ENCODE measurements at places on chromosomes 6 and 20.

DNA sequence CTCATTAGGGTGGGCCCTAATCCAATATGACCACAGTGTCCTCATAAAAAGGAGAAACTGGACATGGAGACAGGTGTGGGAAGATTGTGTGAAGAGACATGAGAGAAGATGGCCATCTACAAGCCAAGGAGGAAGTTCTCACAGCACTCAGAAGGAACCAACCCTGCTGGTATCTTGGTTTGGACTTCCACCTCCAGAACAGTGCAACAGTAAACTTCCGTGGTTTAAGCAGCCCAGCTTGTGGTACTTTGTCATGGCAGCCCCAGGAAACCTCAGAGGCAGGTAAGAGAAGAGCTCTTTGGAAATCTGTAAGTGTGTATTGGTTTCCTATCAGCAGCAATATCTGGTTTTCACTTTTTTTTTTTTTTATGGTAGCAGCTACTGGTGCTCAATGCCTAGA, 16.5 kb upstream of the CNKSR3 start:
- DNase-seq = no peak

DNA sequence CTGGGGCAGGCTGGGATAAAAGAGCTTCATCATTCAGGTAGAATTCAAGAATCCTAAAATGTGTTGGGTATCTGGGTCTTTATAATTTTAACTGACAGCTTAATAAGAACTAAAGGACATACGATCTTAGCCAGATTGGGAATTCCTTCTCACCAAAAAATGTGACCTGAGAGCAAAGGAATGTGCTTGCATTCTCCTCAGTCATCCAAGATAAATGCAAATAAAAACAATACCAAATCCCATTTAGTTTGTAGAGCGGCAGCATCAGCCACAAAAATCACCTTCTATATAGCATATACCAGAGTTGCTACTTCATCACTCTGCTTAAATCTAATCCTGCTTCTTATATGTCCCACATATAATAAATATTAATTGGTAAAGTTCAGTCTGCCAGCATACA, 16.9 kb downstream of the USP49 start:
- DNase-seq = no peak

GRCh38 chr6:81172056-81172740, 580.3 kb downstream of the TENT5A start:
- DNase-seq = no peak

- no peak for DNase-seq
These were observed 767.8 kb downstream of the TFAP2A start for GRCh38 chr6:9647071-9647445.

DNA sequence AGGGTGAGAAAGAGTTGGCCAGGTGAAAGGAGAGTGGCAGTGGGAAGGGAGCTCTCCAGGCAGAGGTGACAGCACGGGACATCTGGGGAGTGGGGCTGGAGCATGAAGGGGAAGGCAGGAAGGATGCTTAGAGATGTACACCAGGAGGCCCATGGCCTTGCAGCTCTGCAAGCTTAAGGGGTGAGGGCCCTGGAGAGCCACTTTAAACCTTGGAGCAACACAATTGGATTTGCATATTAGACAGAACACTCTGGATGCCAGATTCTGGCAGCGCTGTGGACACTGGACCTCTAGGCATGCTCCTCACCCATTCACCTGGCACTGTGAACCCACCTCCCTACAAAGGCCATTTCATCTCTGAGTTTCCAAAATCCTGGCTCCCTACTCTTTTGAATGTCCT, 3.7 kb upstream of the CD40 start:
- no peak for DNase-seq

GRCh38 chr6:97630604-97631003, 347.6 kb upstream of the MMS22L start:
- no peak for DNase-seq

DNA sequence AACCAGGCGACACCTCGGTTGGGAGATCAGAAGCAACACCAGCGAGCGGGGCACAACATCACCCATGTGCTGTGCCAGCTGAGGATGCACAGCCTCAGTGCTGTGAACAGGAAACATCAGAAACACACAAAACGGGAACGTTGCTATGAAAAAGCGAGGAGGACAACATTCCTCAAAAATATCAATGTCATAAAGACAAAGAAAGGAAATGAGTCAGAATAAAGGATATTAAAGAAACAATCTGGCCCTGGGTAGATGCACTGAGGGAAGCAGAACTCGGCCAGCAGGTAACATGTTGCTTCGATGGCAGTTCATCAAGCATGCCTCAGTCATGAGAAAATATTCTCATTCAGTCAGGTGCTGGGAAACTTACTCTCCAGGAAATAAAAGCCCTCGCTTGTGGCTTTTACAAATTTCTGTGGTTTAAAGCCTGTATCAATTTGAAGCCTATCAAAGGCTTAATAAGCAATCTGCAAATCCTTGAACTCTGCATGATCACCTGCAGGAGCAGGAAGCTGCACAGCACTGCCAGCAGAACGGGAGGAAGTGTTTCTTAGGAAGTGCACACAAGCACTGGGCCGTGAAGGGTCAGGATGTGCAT, 77.5 kb downstream of the GINS1 start:
- DNase-seq = no peak

GRCh38 chr20:17524560-17524959, 6.6 kb downstream of the BFSP1 start:
- no peak for DNase-seq

DNA sequence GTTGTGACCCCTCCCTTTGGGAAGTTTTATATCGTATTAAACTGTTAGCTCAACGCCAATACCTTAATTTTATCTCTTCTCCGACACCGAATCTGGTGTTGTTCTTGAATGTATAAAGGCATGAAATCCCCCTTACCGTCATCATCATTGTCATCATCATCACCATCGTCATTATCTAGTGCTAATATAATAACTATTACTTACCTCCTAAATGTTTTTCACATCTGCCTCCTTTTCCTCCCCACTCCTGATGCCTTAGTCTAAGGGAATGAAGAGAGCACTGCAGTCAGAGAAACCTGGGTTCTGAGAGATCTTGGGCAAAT, 677 bp upstream of the ZBTB24 start:
- DNase-seq = no peak

- DNase-seq = no peak
These were observed 42.8 kb downstream of the SLC35B3 start for GRCh38 chr6:8392569-8392968.

- no peak for DNase-seq
These were observed 22.5 kb upstream of the PTGIS start for GRCh38 chr20:49590163-49591017.

DNA sequence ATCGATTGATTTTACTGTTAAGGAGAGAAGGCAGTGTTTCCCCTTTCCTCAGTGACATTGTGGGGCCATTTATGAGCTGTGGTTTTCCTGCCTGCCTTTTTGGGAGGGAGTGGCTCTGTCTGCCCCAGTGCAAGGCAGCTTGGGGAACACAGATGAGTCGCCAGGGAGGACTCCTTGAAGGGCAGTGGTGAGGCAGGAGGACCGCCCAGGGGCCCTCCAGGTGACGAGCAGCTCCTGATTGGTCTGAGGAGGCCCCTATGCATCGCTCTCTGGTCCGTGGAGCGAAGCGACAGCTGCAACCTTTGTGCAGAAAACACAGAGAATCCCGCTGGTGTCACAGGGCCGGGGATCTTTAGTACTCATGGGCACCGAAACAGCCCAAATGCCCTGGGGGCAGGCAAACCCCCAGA, 100.3 kb downstream of the TMEM242 start:
- DNase-seq = no peak

DNA sequence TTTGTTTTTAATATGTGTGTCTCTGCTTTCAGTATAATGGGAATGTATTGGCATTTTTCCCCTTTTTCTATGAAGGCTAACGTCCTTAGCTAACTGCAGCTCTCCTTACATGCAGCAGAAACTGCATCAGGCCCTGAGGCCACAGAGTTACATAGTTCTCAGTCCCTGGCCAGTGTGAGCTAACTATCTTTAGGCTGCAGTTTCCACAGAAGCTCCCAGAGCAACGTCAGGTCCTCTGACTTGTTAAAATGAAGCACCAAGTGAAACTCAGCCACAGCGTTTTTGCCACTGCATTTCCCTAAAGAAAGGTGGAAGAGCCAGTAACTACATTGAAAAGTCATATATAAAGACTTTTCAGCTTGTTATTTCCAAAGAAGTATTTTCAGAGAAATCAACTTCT, 244.7 kb downstream of the CBLN4 start:
- DNase-seq = no peak

DNA sequence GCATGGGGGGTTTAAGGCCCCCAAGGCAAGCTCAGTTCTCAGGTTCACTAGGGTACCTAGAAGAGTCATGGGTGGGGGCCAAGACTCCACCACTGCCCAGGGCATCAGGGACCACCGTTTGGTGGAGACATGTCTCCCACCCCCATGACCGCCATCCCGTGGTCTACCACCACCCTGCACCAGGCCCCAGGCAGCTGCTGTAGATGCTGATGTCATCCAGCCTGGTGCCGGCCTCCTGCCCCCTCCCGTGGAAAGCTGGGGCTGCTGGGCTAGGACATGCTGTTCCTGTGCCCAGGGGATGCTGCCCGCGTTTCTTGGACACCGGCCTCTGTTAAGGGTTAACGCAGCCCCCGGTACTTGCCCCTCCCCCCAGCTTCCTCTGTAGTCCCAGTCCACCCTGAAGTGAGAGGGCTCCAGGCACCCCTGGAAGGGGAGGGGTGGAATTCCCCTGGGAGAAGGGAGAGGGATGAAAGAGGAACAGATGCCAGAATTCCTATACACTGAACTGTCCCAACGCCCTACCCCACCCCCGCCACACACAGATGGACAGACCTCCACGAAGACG, 587 bp downstream of the IP6K3 start:
- DNase-seq = no peak

DNA sequence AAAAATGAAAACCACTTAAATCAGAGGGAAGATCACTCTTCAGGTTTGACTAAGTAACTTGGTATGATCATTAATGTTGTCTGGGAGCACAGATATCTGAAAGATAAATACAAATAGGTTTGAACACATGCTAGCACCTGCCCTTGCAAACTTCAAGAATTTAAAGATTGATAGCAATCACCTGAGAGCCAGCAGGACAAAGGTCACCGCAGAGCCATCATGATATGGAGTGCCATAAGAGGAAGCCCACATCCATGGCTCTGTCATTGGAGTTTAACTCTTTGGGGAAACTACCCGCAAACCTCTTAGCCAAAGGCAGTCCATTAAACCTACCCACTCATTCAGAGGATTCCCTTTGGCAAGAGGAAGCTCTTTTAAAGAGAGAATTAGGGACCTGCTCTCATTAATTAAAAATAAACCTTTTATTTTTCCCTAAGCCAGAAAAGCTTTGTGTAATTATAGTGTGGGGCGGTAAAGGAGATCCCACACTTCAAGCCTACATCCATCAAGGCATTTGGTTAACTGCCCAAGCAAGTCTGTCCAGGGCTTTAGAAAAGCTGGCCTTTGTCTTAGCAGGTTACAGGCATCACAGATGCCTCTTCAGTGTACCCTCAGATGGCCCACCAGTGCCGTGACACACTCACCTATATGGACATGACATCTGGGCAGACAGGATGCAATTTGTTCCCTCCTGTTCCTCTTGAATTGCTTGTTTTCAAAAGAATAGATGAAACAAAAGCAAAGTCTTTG, 73.0 kb downstream of the SASH1 start:
- no peak for DNase-seq

DNA sequence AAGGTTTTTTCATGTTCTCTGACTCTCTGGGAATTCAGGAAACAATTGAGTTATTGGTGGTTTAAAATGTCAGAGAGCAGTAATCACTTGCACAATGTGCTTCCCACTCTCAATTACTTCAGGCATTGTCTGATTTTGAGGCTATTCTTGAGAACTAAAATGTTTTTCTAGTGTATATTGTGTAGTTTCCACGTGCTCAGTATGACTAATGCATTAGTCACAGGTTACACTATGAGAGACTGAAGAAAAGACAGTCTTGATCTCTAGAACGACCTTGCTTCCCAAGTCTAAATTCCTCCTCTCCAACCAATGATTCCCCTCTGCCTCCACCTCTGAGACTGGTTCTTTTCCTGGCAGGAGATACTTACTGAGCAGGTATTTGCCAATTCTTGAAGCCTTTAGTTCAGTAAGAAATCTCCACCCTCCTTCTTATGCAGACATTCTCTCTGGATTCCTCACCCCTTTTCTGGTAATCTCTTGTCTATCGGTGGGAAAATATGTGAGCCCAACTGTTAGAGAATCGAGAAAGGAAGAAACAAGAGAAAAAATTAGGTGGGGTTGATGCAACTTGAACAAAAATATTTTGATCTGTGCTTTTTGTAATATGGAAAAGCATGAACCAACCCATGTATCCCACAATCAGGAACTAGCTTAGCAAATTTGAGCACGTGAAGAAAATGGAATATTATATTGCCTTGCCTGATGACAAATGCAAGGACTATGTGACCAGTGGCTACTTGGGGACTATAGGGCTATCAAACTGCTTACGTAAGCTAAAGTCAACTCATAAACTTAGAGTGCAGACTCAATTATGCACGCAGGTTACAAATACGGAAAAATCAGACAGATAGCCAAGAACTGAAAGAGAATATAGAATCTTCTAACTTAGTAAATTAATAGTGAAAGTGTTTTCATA, 61.1 kb upstream of the SLC22A16 start:
- DNase-seq = no peak

DNA sequence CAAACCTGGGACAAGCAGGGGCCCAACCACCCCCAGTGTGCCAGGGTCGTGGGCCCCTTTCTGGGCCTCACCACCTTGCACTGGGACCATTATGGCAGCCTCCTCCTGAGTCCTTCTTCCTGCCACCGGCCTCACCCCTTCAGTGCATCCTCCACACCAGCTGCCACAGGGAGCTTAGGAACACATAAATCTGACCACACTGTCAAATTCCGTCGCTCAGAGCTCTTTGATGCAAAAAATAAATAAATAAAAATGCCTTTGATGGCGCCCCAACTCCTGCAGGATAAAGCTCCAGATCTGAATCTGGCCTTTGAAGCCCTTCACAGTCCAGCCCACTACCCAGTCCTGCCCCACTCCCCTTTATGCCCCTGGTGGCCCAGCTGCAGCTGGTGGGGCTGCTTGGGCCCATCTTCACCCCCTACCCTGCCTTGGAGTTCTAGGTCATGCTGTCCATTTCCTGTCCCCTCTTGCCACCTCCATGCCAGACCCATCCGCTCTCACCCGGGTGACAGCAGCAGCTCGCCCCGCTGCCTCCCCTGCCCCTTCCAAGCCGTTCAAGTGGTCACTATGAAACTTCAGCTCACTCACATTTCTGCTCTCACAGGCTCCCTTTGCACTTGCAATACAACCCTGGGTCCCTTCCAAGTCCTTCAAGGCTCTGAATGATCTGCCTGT, 16.0 kb downstream of the MYH7B start:
- no peak for DNase-seq

- DNase-seq = no peak
These were observed 35.7 kb downstream of the DNAAF9 start for GRCh38 chr20:3371754-3372153.

DNA sequence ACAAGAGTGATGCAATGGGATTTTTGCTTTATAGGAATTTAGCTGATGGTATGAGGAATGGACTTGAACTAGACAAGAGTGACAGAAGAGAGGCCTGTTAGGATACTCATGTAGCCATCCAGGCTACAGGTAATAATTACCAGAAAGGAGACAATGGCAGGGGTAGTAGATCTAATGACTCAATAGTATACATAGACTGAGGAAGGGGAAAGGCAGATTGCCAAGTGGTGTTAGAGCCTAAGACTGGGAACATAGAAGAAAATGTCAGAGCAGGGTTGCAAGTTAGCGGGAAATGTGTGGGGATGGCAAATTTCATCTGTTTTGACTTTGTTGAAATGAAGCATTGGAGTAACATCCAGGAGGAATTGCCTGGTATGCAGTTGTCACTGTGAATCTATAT, 295.6 kb downstream of the UTRN start:
- no peak for DNase-seq
